ENCODE measurements at places on chromosomes 6 and 20. TPM values are rescaled to one million over a fixed set of nuclear protein-coding genes. Genes with fewer than 3 reads are reported as not detected.

- DNase-seq: no peak
Observed at GRCh38 chr6:3918469-3918868, 69.3 kb downstream of the FAM50B start.

DNA sequence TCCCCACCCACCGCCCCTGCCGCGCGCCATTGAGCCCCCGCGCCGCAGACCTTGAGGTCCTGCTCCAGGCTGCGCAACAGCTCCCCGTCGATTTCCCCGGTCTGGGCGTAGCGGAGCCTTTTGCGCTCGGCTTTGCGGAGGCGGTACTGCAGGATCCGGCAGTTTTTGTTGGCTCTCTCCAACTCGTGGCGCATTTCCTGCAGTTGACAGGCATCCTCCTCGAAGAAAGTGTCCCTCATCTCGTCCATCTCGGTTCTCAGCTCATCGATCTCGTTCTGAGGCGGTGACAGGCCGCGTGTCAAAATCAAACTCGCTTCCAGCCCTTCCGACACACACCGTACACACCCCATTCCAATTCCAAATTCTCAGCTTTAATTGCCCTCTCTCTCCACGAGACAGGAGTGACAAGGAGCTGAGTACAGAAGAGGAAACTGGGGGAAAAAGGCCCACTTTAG lies 4.3 kb downstream of the MTCL3 start:
- no peak for DNase-seq

GRCh38 chr6:113649276-113649675 lies 207.9 kb upstream of the MARCKS start:
- no peak for DNase-seq

DNA sequence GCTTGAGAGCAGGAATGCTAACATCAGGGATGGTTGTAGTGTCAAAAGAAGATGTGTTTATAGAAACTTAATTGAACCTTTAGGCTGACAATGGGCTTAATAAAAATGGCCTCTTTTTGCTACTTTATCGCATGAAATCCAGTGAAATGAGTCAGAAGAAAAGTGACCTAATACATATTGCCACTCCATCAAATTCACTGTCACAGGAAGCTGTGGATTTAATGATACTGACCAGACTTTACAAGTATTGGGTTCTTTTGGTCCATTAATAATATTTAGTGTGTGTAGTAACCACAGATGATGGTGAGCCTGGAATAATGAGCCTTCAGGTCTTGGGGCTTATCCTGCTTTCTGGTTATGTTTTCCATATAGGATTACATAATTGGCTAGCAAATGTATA lies 231.8 kb upstream of the GMDS start:
- DNase-seq: no peak

- DNase-seq: no peak
Observed at GRCh38 chr6:95587989-95588388, 10.7 kb downstream of the MANEA start.

DNA sequence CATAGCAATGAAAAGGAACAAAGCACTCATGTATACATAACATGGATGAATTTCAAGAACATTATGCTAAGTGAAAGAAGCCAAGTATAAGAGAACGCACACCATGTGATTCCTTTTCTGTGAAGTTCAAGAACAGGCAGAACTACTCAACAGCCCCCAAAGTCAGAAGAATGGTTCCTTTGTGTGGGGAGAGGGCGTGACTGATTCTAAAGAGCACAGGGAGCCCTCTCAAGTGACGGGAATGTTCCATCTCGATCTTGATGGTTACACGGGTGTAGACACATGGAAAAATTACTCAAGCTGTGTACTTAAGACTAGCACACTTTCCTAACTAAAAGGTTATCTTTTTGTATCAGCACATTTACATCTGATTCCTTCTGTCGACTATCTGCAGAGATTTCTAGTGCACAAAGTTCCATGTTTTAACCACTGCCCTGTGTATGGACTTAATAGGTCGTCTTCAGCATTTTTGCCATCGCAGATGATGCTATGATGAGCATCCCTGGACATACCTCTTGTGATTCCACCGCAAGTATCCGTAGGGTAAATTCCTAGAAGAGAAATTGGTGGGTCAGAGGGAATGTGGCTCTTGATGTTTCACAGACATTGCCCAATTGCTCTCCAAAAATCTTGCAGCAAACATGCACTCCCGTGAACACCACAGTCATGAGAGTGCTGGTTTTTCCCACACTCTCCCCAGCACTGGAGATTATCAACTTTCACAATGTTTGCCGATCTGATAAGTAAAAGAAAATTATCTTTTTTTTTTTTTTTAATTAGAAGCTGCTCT lies 279.3 kb downstream of the BMP7 start:
- no peak for DNase-seq

- no peak for DNase-seq
Observed at GRCh38 chr20:48597521-48598302, 230.1 kb downstream of the PREX1 start.

GRCh38 chr20:23152308-23152892 lies 66.3 kb upstream of the CD93 start:
- peak; percentile 53 for DNase-seq

DNA sequence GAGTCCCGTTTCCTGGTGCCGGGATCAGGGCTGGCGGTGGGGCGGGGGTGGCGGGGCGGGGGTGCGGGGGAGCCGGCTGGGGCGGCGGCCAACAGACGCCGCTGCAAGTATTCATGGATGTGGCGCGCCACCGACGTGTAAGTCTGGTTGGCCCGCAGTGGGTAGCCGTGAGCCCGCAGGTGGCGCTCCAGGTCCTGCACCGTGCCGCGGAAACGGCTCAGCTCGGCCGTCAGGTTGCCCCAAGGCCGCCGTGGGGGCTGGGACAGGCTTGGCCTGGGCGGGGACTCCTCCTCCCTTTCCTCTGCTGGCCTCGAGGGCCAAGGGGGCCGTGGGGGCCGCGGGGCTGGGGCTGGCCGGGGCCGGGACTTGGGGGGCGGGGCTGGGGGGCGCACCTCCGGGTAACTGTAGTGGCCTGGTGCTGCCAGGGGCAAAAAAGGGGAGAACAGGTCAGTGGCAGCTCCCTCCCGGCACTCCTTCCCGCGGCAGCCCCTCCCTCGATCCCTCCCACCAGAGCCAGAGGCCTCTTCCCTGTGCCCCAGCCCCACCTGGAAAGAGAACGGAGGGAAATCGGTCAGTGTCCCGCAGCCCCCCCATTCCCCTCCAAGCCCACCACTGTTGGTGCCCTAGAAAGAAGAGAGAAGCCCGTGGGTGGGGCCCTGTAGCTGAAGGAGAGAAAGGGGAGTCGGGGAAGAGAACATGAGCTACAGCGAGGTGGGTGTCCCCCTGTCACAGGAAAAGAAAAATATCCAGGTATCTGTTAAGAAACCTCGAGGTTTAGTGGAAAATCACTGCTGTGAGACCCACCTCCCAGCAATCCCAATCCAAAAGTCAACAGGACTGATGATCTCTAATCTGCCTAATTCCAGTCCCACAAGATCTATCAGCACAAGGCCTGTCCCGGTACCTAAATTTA lies 21.3 kb downstream of the TNXB start:
- peak; percentile 81 for DNase-seq

DNA sequence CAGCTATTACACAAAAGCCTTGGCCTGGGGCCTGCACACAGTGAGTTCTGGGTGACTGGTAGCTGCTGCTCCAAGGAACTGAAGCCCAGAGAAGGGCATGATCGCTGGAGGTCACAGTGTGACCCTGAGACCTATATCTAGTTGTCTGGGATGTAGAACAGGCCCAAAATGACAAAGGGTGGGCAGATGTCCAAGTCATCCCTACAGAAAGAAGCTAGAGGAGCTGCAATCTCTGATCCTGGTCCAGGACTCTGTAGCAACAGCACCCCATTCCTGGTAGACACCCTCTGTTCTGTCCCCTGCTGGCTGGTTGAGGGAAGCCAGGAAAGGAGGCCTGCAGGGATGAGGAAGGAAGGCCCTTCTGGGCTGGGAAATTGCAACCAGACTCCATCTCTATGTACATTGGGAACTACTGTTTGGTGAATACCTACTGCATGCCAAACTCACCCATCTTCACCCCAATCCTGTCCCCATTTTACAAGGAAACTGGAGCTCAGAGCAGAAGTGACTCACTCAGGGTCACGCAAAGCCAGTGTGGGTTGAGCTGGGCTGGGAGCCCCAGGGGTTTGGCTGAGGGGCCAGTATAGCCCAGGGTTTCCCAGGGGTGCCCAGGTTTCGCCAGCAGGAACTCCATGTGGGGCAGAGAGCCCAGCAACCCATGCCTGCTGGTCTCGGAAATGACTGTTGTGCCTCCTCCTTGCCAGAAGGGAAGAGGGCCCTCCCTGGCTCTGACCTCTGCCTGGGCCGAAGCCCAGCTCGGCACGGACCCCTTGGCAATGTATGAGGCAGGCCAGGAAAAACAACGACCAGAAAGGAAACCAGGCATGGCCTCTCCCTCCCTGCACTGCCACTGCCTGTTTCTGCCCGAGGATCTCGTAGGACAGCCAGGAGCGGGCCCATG lies 44.9 kb upstream of the TLDC2 start:
- DNase-seq: no peak

DNA sequence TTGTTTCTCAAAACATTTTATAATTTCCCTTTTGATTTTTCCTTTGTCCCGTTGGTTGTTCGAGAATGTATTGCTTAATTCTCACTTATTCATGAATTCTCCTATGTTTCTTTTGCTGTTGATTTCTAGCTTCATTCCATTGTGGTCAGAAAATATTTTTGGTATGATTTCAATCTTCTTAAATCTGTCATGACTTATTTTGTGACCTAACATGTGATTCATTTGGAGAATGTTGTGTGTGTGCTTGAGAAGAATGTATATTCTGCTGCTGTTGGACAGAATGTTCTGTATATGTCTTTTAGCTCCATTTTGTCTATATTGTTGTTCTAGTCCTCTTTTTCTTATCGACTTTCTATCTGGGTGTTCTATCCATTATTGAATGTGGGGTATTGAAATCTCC lies 286.2 kb upstream of the RNF217 start:
- DNase-seq: no peak

DNA sequence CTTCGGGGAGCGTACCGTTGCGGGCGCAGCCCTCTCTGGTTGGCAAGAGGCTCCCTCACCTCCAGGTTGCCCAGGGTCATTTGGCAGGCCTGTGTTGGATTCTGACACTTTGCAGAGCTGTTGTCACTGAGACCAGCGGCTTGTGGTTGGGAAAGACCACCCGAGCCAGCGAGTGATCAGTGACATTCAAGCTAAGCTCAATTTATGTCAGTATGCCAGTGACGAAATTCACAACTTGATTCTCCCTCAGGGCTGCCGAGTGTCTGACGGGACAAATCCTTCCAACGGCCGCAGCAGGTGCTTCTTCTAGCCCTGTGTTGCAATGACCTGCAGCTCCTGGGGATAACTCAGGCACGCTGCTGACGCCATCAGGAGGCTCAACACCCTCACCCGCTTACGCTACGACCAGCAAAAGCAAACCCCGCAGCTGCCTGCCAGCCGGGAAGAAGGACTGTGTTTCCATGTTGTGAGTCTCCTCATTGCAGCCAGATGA lies 16.9 kb upstream of the SLC22A2 start:
- no peak for DNase-seq

- no peak for DNase-seq
Observed at GRCh38 chr6:146253691-146254090, 224.8 kb downstream of the GRM1 start.

DNA sequence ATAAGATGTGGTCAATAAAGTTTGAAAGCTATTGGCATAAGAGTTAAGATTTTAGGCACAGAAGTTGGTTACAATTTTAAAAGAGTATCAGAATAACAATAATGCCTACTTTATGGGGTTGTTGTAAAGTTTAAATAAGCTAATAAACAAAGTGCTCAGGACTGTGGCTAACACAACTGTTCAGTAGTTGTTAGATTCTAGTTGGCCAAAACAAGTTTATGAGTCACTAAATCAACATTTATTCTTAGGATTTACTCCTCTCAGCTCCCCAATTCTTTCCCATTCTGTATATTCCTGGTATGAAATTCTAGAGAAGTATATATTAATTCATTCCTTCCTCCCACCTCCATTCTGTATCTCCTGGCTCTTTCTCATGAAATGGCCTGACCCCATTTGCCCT lies 14.5 kb downstream of the RMND1 start:
- DNase-seq: no peak

DNA sequence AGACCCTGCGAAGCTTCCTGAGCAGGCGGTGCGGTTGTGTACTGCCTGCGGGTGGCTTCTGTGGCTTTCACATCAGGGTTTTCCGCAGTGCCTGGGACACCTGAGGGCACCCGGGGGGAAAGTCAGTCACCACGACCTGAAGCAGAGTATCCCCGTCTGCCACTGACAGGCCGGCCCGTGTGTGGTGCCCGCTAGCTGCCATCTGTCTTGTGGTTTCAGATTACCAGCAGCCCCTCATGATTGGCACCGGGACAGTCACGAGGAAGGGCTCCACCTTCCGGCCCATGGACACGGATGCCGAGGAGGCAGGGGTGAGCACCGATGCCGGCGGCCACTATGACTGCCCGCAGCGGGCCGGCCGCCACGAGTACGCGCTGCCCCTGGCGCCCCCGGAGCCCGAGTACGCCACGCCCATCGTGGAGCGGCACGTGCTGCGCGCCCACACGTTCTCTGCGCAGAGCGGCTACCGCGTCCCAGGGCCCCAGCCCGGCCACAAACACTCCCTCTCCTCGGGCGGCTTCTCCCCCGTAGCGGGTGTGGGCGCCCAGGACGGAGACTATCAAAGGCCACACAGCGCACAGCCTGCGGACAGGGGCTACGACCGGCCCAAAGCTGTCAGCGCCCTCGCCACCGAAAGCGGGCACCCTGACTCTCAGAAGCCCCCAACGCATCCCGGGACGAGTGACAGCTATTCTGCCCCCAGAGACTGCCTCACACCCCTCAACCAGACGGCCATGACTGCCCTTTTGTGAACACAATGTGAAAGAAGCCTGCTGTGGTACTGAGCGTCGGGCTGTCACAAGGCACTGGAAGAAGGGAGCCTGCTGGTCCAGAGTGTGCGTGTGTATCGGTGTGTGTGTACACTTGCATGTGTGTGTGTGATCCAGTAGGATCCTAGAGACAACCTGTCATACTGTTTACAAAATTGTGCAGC lies 54.4 kb downstream of the GOPC start:
- peak; percentile 34 for DNase-seq

DNA sequence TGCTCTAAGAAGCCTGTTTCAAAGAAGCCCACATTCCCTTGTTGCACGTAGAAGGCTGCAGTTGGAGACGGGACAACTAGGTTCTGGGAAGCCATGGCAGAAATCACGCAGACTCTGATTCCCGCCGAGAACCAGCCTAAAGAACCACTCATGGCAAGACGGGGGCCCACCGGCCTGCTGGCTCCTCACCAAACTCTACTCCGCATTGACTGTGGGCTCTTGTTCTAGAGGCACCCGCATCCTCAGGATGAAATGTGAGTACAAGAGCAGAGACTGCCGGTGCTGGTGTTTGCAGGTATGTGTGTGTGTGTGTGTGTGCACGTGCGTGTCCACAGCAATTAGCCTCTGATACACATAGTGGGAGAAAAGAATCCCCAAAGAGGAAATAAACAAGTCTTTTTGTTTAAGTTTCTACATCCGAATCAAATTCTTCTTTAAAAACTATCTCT lies 42.3 kb upstream of the NR2E1 start:
- DNase-seq: no peak

- no peak for DNase-seq
Observed at GRCh38 chr20:3652676-3653596, 10.3 kb downstream of the GFRA4 start.

GRCh38 chr6:82906489-82906888 lies 159.2 kb downstream of the UBE3D start:
- no peak for DNase-seq

The MEP1A gene
- total RNA-seq: not detected

The PSMB9 gene
- total RNA-seq: 18.4 TPM

The UBE2J1 gene
- 25.5 TPM for total RNA-seq

The PTK7 gene
- total RNA-seq: 1.5 TPM

The TCP11 gene
- not detected for total RNA-seq

The SYNDIG1 gene
- total RNA-seq: 13.1 TPM

The VSTM2L gene
- total RNA-seq: 0.44 TPM

The TMEM217 gene
- not detected for total RNA-seq

Data from tibial nerve (tissue), 4 donors.